ENCODE measurements at places on chromosomes 2 and 18.

DNA sequence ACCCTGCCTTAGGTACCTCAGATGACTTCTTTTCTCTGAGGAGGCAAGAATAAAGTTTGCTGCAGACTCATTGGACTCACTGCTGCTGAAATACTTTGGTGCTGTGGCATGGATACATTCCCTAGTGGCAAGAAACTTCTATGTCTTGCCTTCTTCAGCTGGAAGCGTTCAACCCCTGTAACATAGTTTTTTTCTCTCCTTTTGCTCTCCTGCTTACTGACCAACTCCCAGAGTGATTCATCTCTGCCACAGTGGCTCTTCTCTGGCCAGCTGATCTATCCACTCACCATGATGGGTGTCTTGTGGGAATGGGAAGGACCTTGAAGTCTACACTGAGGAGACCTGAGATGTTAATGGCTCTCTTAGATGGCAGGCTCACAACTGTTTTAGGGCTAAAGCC lies 309.3 kb upstream of the LRRTM4 start:
- DNase-seq: no peak

DNA sequence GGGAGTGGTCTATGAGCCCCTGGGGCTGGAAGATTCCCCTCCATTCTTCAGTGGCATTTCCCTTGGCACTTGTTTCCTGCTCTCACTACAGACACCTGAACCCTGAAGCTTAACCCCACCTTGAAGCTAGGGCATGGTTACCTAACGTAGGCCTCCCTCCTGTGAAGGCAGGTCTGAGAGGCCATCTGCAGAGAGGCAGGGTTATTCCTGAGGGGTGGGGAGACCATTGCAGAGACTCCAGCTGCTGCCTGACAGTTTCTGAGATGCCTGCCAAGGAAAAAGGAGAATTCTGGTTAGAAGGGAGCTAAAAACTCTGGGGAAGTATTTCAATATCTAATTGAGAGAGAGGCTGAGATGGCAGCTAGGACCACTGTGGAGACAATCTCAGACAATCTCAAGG lies 119.3 kb upstream of the NDUFV2 start:
- no peak for DNase-seq

- no peak for DNase-seq
Measured at GRCh38 chr2:154361276-154361675, 337.2 kb upstream of the KCNJ3 start.

DNA sequence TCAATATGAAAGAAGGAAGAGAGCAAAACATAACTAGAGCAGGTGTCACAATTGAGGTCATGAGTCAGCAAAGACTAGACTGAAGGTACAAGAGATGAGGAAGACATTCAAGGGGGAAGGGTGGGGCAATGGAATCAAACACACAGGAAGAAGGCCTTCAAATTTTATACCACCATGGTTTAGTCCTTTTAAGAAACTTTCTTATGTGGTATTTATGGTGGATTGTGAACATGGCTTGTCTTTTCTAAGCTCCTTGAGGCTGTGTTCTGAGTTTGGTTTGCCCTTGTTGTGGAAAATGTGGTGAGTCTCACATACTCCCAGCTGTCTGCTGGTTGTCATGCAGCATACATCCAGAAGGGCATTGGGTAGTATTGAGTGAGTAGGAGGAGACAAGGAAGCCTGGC lies 62.1 kb downstream of the NABP1 start:
- no peak for DNase-seq

DNA sequence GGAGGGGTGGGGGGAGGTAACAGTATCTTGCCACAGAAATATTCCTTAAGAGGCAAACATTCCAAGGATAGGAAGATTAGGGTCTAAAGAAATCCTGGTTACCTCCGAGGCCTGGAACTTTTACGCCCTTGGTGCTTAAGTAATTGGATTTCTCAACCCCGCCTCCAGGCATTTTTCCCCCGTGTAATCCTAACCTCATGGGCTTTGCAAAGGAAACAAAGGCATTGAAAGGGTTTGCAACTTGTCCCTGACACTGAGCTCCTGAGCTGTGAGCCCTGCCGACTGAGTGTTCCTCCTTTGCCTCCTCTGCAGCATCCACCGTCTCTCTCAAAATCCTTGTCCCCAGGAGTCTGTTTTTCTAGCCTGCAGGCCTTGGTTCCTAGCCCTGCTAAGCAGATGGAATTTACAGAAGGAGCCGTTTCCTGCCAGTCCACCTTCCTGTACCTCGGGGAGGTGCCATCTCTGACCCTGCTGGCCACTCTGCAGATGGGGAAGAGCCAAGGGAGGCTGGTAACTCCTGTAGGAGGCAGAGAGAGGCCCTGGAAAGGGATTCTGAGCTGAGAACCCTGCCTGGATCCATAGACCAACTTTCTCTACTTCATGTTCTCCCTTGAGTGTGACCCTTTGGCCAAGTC lies 24.2 kb downstream of the TET3 start:
- DNase-seq: no peak

DNA sequence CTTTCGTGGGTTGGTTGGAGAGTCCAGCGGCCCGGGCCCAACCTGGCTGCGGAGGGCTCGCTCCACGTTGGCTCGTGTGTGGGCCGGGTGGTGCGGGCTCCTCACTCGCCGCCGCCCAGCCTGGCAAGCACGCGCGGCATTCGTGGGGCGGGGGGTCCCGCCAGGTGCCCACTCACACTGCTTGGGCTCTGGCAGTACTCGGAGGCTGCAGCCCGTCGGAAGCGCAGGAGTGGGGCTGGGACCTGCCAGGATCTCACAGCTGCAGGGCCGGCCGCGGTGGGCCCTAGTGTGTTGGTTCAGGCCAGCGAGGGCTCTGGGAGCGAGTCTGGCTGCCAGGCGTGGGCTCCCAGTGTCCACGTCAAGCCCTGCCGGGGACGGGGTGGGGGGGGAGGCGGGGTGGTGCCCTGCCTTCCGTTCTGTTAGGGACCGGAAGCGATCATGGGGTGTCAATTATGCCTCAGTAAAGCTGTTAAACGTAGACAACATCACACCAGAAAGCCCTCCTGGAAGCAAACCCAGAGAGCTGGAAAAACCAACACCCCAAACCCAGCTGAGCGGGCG lies 1.0 kb upstream of the HS6ST1 start:
- DNase-seq: no peak

All from GOT3 (cell line).